ENCODE measurements at places on chromosomes 4 and X. TPM values are rescaled to one million over a fixed set of nuclear protein-coding genes. Genes with fewer than 3 reads are reported as not detected.

Gene ZGRF1
- 37.5 TPM for total RNA-seq

Gene USP26
- total RNA-seq = not detected

Gene DIPK2B
- total RNA-seq = not detected

Gene NLGN3
- 1.7 TPM for total RNA-seq

Gene SYNPO2
- total RNA-seq = 0.20 TPM

Gene TMEM144
- total RNA-seq = 2.2 TPM

Gene EVC
- 20.6 TPM for total RNA-seq

Gene MAGEC3
- not detected for total RNA-seq

Gene OPRPN
- total RNA-seq = not detected

Gene SPOCK3
- not detected for total RNA-seq

DNA sequence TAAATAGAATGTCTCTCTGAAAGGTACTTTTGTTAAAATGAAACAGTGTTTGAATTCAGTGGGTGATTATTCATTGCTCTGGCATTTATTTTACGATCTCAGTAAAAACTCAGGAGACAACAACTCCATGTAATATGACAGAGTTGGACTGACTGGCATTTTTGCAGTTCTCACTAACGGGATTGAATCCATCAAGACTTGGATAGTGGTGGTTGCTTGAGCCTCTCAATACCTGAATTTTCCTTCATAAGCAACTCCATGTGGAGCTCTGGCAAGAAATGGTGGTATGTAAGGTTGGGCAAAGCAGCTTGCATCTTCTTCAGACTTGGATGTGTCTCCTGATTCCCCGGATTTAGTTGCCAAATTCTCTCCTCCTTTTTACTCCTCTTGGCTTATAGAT, 72.7 kb downstream of the FRMPD4 start:
- no peak overlapping the region for H3K4me3 ChIP-seq
- peak; percentile 0 for DNase-seq
- H3K27ac ChIP-seq = no peak overlapping the region
- H3K27me3 ChIP-seq = peaks cover 15% of the 10 kb centered on the region
- no peaks in the 10 kb centered on the region for H3K36me3 ChIP-seq

DNA sequence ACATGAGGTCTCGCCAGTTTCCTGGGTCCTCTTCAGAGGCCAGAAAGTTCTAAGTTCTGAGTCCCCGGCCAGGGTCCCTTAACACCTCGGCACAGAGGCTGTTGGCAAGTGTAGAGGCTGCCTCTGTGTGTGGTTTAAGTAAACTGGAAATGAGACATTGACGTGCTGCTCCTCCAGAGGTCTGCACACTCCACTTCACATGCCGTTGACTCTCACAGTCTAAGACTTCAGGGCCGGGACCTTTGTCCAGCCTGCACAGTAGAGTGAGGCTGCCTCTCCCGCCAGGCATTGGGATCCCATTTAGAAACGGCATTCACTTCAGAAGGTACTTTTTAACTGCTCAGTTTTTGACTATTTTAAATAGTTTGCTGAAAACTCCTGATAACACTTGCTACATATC, 10.6 kb upstream of the TADA2B start:
- no peaks in the 10 kb centered on the region for H3K4me1 ChIP-seq
- H3K27ac ChIP-seq = no peak overlapping the region

DNA sequence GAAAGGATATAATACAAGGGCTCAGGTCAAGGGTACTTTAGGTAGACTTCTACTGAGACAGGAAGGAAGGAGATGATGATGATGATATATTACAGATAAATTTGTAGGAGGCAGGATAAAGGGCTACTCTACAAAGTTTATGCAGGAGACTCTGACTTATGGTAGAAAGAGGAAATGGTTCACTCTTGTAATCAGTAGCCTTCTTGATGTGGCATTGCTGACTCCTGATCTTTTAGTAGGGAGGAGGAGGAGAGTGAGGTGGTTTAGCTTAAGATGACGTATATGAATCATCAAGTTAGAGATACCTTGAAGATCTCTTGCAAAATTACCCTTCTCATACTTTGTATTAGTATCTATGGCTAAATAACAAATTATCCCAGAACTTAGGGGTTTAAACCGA, 4.7 kb downstream of the BLTP1 start:
- no peaks in the 10 kb centered on the region for H3K4me1 ChIP-seq
- H3K36me3 ChIP-seq = no peaks in the 10 kb centered on the region
- no peak overlapping the region for H3K4me3 ChIP-seq
- H3K27me3 ChIP-seq = no peaks in the 10 kb centered on the region

- no peak overlapping the region for H3K27ac ChIP-seq
- no peak overlapping the region for H3K4me3 ChIP-seq
- no peak for DNase-seq
- no peaks in the 10 kb centered on the region for H3K27me3 ChIP-seq
- no peaks in the 10 kb centered on the region for H3K36me3 ChIP-seq
Measured at GRCh38 chrX:100623001-100623400, 13.6 kb downstream of the TSPAN6 start.

- no peaks in the 10 kb centered on the region for H3K27me3 ChIP-seq
- H3K4me3 ChIP-seq = no peak overlapping the region
- H3K27ac ChIP-seq = no peak overlapping the region
Measured at GRCh38 chr4:137378393-137378792, 153.9 kb downstream of the PCDH18 start.

- no peaks in the 10 kb centered on the region for H3K4me1 ChIP-seq
- no peak overlapping the region for H3K27ac ChIP-seq
- no peaks in the 10 kb centered on the region for H3K27me3 ChIP-seq
- H3K4me3 ChIP-seq = no peak overlapping the region
- no peak for DNase-seq
- no peaks in the 10 kb centered on the region for H3K36me3 ChIP-seq
Measured at GRCh38 chrX:20042221-20042620, 51.4 kb upstream of the BCLAF3 start.

GRCh38 chr4:26065833-26066232, 151.8 kb downstream of the SMIM20 start:
- no peak overlapping the region for H3K4me3 ChIP-seq
- H3K4me1 ChIP-seq = no peaks in the 10 kb centered on the region
- no peak for DNase-seq

DNA sequence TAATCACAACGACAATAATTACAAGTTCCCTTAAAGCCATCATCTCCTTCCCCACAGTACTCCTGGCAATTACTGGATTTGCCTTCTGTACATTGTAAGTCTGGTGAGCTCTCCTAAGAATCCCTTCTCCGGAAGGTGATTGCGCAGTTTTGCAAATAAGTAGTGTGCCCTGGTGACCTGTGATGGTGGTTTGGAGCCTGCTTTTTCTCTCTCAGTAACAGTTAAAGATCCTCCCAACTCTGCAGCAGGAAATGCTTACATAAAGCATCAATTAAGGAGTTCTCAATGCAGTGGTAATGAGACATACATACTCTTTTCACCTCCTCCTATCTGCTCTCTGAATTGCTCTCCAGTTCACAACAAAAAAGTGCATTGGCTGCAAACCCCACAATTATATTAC, 159.7 kb downstream of the SH2D1A start:
- no peaks in the 10 kb centered on the region for H3K27me3 ChIP-seq
- H3K36me3 ChIP-seq = no peaks in the 10 kb centered on the region
- peak overlapping the region; percentile 75 for H3K27ac ChIP-seq
- H3K4me1 ChIP-seq = peaks cover 25% of the 10 kb centered on the region

GRCh38 chrX:87846956-87847355, 329.4 kb downstream of the KLHL4 start:
- no peaks in the 10 kb centered on the region for H3K4me1 ChIP-seq
- no peak for DNase-seq
- no peak overlapping the region for H3K27ac ChIP-seq
- no peaks in the 10 kb centered on the region for H3K36me3 ChIP-seq
- no peak overlapping the region for H3K4me3 ChIP-seq
- no peaks in the 10 kb centered on the region for H3K27me3 ChIP-seq

GRCh38 chr4:174835536-174835935, 6.5 kb upstream of the GLRA3 start:
- H3K4me1 ChIP-seq = no peaks in the 10 kb centered on the region
- no peak overlapping the region for H3K4me3 ChIP-seq
- H3K27me3 ChIP-seq = no peaks in the 10 kb centered on the region
- H3K36me3 ChIP-seq = no peaks in the 10 kb centered on the region

DNA sequence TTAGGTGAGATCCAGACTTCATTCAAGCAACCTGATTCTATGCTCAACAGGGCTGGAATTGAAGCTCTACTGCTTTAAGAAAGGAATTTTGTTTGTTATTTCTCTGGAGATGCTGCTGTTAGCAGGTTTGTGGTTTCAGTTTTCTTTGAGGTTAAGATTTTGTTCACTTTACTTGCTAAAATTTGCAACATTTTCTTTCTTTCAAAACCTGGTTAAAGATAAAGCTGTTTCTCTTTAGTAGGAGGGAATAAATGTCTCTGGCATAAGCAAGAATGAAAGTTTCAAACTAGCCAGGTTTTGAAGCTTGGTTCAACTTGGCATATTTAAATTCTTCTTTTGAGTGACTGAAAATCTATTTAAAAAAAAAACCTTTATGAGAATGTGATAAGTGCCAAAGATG, 660.6 kb upstream of the NR3C2 start:
- H3K4me1 ChIP-seq = no peaks in the 10 kb centered on the region
- no peak for DNase-seq
- H3K27ac ChIP-seq = no peak overlapping the region
- H3K36me3 ChIP-seq = no peaks in the 10 kb centered on the region
- no peaks in the 10 kb centered on the region for H3K27me3 ChIP-seq

DNA sequence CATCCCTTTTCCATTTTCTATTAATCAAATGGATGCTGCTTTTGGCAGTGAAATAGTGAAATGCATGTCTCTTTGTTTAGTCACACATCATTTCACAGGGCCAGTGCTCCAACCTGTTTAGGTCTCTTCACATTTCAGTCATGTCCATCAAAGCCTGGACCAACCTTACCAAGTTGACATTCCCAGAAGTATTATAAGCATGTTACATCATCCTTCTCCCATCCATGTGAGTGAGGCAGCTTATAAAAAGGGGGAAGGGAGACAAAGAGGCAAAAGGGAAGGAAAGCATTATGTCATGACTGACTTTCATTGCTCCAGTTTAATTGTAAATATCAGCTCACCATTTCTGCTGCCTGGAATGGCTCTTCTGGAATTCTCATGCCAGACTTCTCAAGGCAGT, 94.4 kb downstream of the NWD2 start:
- H3K4me3 ChIP-seq = no peak overlapping the region
- no peak for DNase-seq
- no peaks in the 10 kb centered on the region for H3K4me1 ChIP-seq
- no peaks in the 10 kb centered on the region for H3K27me3 ChIP-seq
- H3K27ac ChIP-seq = no peak overlapping the region

GRCh38 chr4:98481167-98481566, 177.2 kb downstream of the TSPAN5 start:
- H3K4me3 ChIP-seq = no peak overlapping the region
- H3K4me1 ChIP-seq = no peaks in the 10 kb centered on the region
- no peaks in the 10 kb centered on the region for H3K36me3 ChIP-seq
- no peaks in the 10 kb centered on the region for H3K27me3 ChIP-seq
- H3K27ac ChIP-seq = no peak overlapping the region

GRCh38 chr4:82666970-82667665, 105.3 kb upstream of the TMEM150C start:
- H3K4me1 ChIP-seq = no peaks in the 10 kb centered on the region
- H3K27ac ChIP-seq = no peak overlapping the region
- no peaks in the 10 kb centered on the region for H3K27me3 ChIP-seq
- DNase-seq = no peak

DNA sequence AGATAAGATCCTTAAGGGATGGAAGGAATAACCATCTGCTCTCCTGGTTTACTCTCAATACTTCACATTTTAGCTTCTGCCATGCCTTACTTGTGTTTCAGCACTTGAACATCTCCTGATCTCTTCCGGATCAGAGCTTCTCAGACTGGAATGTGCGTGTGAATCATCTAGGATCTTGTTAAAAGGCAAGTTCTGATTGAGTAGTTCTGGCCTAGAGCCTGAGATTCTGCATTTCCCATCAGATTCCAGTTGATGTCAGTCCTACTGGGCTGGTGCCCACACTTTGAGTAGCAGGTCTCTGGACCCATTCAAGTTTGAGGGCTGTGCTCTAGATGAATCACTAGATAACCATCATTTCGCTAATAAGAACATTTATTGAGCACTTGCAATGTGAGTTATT, 20.0 kb downstream of the NDP start:
- H3K4me1 ChIP-seq = peaks cover 2% of the 10 kb centered on the region
- no peaks in the 10 kb centered on the region for H3K36me3 ChIP-seq
- no peak for DNase-seq
- H3K4me3 ChIP-seq = no peak overlapping the region

DNA sequence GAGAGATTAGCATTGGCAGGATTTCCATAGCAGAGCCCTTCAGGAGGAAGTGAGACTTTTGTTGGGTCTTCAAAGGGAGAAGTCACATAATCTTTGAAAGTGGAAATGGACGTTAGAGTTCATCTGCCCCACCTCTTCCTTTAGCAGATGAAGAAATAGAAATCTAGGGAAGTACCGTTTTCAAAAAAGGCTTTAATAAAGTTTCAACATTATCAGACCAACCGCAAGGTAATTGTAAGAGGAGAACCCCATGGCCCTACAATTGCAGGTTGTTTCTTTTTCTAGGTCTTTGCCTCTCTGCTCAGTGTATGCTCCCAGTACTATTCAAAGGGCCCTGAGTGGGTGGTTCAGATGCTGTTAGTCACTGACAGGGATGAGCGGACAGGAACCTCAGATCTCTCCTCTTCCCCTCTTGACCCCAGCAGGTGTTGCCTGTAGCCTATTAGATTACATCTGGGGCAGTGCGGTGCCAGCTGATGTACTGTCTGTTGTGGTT, 48.6 kb upstream of the AP1S2 start:
- H3K4me3 ChIP-seq = no peak overlapping the region
- H3K36me3 ChIP-seq = no peaks in the 10 kb centered on the region
- no peak for DNase-seq
- H3K27me3 ChIP-seq = peaks cover 5% of the 10 kb centered on the region
- H3K4me1 ChIP-seq = no peaks in the 10 kb centered on the region

DNA sequence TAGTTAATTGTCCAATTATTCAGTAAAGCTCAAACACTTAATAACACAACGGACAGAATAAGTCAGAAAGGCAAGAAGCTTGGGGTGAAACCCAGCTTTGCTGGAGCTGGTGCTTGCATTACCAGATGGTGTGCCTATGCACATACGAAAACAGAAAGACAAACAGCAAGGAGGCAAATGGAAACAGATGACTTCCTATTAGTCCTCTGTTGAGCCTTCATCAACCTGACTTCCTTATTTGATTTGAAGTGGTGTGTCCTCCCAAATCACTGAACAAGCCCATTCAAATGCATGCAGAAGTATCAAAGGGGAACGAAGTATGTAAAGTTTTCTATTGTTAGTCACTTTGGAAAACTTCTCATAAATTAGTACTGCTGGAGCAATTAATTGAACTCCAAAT, 166.2 kb downstream of the ATP10D start:
- H3K4me1 ChIP-seq = no peaks in the 10 kb centered on the region
- DNase-seq = no peak
- H3K27ac ChIP-seq = no peak overlapping the region

DNA sequence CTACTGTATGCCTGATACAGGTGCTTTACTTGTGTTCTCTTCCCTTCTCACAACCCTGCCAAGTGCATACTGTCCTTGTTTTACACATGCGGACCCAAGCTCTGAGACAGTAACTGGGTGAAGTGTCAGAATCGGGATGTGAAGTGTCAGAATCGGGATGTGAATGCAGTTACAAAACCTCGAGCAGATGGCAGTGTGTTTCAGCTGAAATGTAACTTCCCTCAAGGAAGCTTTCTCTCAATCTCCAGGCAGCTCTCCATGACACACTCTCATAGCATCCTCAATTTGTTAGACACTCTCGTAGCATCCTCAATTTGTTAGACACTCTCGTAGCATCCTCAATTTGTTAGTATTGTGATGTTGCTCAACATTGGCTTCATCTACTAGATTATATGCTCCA, 1.1 kb upstream of the HPSE start:
- no peak overlapping the region for H3K4me3 ChIP-seq
- no peak overlapping the region for H3K27ac ChIP-seq
- H3K36me3 ChIP-seq = no peaks in the 10 kb centered on the region
- H3K27me3 ChIP-seq = no peaks in the 10 kb centered on the region
- no peak for DNase-seq

GRCh38 chr4:183840311-183840710, 64.8 kb upstream of the STOX2 start:
- peak; percentile 86 for DNase-seq
- H3K27me3 ChIP-seq = no peaks in the 10 kb centered on the region
- no peaks in the 10 kb centered on the region for H3K4me1 ChIP-seq
